Activated CD4-positive, alpha-beta T cell treated with anti-CD3 and anti-CD28 coated beads, Interleukin-2, amount 10 ng/mL, durations not matched to agents 7 days and 5 days (primary cell): ENCODE measurements at places on chromosomes 7 and 10. TPM values are rescaled to one million over a fixed set of nuclear protein-coding genes. Genes with fewer than 3 reads are reported as not detected.

GRCh38 chr7:157176771-157177170 lies 38.0 kb downstream of the UBE3C start:
- no peak overlapping the region for H3K27ac ChIP-seq
- no peaks in the 10 kb centered on the region for H3K4me1 ChIP-seq
- DNase-seq: no peak
- peaks cover 35% of the 10 kb centered on the region for H3K36me3 ChIP-seq

DNA sequence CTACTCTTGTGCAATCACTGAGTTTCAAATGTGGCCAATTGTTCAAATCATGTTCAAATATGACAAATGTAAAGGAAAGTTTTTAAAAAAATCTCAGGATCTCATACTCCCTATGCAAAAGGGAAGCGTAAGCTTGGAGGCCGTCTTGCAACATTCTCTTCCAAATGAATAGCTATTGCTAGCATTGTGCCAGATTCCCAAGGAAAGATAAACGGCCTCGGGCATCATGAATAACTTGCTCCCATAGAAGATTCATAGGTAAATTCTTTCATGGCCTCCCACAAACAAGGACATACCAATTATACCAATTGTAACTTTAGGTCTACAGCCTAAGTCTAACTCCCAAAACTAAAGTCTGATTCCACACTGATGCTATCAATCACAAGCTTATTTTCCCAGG lies 416.9 kb downstream of the THSD7A start:
- no peak for DNase-seq
- H3K27ac ChIP-seq: no peak overlapping the region
- H3K4me3 ChIP-seq: no peak overlapping the region
- H3K27me3 ChIP-seq: no peaks in the 10 kb centered on the region
- no peaks in the 10 kb centered on the region for H3K4me1 ChIP-seq

DNA sequence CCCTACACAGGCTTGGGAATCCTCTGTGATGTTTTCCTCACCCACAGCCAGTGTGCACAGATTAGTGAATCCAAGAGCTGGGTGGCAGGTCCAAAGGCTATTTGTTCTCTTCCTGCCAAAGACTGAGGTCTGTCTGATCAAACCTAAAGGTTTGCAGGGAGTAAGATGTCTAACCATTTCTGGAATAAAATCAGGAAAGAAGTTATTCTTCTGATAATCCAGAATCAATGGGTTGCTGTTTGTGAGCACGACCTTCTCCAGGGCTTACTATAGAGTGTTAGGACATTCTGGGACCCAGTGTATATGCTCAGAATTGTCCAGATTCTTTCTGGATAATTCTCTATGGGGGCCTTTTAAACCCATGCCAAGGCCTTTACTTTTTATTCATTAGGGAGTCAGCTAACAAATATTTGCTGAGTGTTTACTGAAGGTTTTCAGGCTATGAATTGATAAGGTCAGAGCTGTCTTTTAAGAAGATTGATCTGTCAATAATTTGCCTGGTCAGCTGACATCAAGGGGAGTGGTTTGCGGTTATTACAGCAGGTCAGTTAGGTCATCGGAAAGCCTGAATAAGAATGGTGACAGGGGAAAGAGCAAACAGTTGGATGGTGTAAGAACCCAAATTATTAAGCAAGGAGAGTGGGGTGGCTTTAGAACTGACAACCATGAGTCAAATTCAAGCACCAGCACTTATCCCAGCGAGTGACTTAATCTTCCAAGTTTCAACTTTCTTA lies 7.5 kb upstream of the TECTB start:
- peaks cover 13% of the 10 kb centered on the region for H3K27me3 ChIP-seq
- no peak overlapping the region for H3K27ac ChIP-seq
- no peaks in the 10 kb centered on the region for H3K36me3 ChIP-seq
- H3K4me1 ChIP-seq: no peaks in the 10 kb centered on the region
- no peak for DNase-seq

DNA sequence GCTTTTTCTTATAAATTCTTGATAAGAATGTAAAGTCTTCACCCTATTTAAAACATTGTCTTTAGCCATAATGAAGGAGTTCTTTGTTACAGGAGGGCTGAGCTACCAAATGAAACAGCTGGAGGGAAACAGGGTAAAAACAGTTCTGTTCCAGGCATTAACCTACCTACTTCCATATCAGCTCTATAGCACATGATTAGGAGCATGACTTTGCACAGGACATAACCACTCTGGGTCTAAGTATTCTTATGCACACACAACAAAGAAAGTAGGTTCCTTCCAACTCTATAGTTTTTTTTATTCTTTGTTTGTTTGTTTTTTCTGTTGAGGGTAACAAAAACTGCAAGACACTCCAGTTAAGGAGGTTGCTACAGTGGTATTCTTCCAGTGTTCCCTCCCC lies 52.7 kb downstream of the SCIN start:
- H3K36me3 ChIP-seq: no peaks in the 10 kb centered on the region
- no peak for DNase-seq
- H3K4me1 ChIP-seq: no peaks in the 10 kb centered on the region
- H3K27ac ChIP-seq: no peak overlapping the region

TMEM236 gene
- total RNA-seq: 0.04 TPM
